ENCODE measurements at places on chromosomes 3 and 15.

- no peak for DNase-seq
Measured at GRCh38 chr3:110806924-110807323, 264.7 kb upstream of the NECTIN3 start.

GRCh38 chr15:60340207-60340921 is 57.4 kb downstream of the ANXA2 start:
- DNase-seq: no peak

GRCh38 chr15:90022905-90023700 is 22.0 kb downstream of the ZNF710 start:
- no peak for DNase-seq

DNA sequence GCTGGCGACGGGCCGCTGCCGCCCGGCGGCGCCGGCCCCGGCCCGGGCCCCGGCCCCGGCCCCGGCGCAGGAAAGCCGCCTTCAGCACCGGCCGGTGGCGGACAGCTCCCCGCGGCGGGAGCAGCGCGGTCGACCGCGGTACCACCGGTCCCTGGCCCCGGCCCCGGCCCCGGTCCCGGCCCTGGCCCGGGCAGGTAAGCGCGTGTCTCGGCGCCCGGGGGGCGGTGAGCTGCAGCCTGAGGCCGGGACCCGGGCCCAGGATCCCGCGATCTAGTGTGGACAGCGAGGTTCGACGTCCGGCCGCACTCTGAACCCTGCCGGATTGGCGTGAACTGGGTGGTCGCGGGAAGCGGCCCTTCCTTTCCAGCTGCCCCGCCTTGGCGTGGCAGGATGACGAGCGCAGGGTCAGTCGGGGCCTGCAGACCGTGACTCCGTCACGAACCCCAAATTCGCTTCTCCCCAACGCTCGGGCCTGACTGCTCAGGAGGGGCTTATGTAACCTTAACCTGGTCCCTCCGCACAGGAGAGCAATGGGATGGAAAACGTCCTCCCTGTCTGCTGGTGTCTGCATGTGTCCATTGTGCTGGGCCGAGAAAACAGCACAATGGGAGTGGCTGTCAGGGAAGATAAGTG is 472 bp downstream of the BSN start:
- DNase-seq: no peak

GRCh38 chr3:172201870-172202236 is 162.5 kb downstream of the FNDC3B start:
- DNase-seq: no peak

DNA sequence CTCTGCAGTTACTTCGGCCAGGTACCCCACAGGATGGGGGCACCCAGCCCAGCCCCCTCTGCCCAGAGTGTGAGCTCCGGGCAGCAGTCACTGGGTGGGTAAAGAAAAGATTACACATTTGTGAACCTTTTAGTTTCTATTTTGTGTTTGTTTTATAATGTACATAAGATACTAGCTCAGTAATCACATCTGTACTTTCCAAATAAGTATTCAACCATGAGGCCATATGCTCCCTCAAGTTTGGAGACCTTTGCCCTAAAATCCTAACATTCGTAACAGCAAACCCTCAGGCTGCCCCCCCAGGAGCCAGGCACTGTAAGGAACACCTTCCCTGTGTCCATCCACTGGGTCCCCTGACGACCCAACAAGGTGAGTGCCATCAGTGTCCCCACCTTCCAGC is 68.3 kb upstream of the SLC6A6 start:
- no peak for DNase-seq

DNA sequence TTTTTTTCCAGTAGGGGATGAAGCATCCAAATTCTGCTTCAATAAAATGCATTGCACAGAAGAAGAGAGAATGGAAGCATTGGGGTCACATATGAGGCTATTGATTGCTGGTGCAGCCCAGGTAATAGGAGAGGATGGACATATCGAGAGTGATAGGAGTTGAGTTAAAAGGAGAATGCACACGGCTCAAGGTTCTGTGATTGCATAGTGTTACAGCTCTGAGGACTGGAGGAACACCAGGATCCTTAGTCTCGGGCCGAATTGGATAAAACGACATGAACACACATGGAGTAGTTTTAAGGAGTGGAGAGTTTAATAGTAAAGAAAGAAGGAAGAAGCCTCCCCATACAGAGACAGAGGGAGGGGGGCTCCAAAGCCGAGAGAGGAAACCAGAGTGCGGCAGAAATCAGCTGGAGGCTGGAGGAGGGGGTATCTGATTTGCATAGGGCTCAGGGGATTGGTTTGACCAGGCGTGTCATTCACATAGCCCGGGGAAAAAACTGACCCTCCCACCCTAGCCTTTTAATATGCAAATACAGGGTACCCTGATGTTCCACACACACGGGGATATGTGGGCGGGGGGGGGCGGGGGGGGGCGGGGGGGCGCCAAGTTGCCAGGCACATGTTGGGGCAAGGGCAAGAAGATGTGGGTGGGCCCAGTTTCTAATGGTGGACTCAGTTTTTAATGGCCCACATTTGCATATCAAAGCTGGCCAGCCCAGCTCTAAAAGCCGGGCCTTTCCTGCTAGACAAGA is 156.9 kb downstream of the AGBL1 start:
- no peak for DNase-seq

- no peak for DNase-seq
Measured at GRCh38 chr15:82931221-82931620, 21.3 kb downstream of the HOMER2 start.

GRCh38 chr15:80990955-80991354 is 1.3 kb upstream of the MESD start:
- no peak for DNase-seq

DNA sequence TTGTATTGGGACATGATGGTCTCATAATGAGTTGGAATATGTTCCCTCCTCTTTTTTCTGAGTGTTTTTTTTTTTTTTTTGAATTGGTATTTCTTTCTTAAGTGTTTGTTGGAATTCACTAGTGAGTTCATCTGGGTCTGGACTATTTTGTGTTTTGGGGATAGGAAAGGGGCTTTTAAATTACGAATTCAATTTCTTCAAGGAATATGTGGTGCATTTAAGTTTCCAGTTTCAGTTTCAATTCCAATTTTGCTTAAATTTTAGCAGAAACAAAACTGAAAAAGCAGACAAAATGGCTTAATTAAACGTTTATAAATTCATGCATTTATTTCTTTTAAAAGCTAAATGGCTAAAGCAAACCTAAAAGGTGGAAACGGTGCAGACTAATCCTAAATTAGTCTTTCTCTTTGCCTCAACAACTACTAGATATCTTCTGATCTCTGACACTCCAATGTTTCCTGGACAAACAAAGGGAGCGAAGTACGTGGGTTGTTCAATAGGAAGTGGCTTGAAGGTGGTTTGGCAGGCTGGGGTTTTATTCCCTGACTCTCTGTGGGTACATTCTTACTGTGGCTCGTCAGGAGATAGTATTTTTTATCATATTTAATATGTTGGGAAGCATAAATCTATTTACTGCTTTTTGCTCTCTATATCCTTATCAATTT is 50.0 kb upstream of the CORO2B start:
- DNase-seq: no peak

GRCh38 chr3:134654031-134654430 is 3.2 kb upstream of the KY start:
- DNase-seq: no peak

DNA sequence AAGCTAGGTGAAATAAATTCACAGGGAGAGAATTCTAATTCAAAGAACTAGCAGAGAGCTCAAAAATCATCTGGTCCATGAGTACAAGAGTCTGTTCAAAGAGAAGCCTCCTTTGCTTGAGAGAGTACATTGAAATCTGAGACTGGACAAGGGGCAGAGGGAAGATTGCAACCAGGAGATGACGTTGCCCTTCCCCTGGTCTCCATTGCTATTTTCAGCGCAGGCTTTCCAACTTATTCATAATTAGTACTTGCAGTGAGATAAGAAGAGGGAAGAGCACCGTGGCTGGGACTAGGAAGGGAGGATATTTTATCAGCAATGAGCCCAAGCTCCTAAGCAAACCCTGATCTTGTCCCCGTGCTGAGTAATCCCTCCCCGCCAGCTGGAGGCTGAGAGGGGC is 251.8 kb upstream of the RORA start:
- DNase-seq: no peak

GRCh38 chr3:156682501-156682900 is 8.1 kb downstream of the TIPARP start:
- DNase-seq: no peak

DNA sequence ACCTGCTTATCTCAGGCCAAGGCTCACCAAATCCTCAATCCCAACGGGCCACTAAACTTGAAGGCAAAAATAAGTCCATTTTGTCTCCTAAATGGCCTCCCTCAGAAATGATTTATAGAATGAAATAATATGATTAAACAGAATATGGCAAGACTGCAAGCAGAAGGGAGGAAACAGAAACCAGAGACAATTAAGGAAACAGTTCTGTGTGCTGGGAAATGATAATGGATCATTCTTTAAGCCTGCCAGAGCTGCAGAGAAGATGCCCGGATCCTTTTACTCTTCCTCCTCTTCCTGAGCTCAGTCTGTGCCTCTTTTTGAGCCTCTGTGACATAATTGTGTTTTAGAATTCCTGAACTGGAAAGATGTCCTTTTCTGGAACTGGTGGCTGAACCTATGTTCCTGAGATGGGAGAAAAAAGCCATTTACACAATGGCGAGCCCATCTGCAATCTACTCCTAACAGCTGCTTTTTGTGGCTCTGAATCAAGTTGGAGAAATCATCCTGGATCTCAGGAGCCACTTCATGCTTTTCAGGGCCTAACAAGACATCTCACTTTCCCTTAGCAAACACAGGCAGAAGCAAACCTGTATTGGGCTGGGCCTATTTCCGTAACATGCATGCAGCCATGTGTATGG is 2.8 kb upstream of the ABHD2 start:
- no peak for DNase-seq

DNA sequence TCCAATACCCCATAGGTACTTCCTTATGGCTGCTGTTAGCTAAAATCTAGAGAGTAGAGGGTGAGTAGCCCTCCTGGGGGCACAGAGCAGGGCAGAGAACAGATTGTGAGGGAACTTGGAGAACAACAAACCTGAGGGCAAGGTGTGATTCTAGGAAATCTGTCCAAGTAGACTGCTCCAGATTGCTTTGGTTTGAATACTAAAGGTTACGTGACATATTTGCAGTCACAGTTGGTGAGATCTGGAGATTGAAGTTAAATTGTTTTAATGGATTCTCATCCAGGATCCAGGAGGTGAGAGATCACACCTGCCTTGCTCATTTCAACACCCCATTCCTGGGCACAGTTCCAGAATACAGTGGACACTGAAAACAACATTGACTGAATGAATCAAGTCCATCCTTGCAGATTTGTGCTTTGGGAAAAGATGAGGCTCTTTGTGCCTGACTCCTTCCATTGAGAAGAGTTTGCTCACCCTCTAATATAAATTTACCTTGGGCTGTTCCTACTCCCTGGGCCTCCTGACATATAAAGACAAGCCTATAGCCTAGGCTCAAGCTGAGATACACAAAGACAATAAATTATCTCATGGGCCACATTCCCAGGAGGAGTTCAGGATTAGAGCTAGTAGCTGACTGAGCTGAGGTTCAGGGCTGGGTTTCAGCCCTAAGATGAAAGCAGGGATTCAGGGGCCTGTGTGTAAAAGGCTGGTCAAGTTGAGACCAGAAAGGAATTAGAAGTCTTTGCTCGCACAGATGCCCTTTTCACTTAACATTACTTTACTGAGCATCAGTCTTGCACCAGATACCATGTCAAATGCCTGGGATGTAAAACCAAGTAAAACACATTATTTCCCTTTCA is 400.9 kb upstream of the MCTP2 start:
- no peak for DNase-seq

DNA sequence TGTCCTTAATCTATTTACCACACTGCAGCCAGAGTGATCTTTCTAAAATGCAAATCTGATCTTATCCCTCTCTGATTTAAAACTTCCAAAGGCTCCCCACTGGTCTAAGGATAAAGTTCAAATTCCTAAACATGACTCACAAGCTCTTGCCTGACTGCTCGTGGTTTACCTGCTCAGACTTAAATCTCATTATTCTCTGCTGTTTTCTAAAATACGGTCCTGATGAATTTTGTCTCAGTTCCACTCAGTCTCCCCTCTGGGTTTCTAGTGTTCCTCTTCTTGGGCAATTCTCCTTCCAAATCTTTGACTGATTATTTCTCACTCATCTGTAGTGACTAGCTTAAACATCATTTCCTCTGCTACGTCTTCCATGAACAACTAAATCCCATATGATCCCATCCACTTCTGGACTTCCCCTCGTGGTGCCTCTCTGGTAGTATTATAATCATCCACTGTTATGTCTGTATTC is 108.3 kb downstream of the P3H2 start:
- DNase-seq: no peak

- DNase-seq: peak; percentile 12
Measured at GRCh38 chr3:169662132-169662842, 1.2 kb downstream of the MECOM start.

DNA sequence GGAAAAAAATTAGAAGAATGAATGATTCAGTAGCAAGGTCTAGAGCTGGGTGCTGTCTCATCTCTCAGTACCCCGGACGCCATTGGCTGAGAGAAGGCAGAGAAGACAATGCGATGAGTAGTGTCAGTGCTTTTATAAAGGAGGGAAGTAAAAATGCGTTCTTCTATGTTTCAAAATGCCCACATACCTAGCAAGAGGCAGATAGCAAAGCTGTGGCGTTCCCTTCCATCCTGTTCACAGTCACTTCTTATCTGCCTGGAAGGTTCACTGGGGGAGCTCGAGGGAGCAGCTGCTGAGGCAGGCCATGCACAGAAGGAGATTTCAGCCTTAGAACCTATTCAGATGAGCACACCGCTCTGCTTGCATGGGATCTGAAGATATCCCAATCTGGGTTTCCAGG is 234.0 kb downstream of the RPLP1 start:
- DNase-seq: no peak

DNA sequence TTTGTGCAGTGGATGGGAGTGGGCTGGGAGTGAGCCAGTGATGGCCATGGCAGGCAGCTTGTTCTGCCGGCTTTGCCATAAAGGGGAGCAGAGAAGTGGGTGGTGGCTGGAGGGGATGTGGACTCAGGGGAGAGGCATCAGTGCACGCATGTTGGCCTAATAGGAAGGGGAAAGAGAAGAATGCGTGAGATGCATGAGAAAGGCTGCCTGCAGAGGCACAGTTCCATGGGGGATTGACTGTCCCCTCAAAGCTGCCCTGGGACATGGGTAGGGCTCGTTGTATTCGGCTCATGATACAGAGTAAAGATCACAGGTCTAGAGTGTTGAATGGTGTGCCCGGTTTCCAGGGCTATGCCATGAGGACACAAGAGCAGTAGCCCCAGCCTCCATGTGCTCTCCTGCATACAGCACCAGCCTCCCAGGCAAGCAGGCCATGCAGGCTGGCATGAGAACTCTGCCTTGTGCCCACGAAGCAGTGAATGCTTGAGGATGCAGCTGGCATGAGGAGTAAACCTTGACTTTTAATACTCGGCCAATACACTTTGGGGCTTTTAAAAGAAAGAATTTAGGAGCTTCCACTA is 68.0 kb upstream of the SNRPA1 start:
- DNase-seq: no peak
